Stimulated activated CD4-positive, alpha-beta T cell treated with anti-CD3 and anti-CD28 coated beads, Interleukin-15, amount 100 ng/mL, for 48 hours (primary cell): ENCODE measurements at places on chromosomes 3 and 15.

DNA sequence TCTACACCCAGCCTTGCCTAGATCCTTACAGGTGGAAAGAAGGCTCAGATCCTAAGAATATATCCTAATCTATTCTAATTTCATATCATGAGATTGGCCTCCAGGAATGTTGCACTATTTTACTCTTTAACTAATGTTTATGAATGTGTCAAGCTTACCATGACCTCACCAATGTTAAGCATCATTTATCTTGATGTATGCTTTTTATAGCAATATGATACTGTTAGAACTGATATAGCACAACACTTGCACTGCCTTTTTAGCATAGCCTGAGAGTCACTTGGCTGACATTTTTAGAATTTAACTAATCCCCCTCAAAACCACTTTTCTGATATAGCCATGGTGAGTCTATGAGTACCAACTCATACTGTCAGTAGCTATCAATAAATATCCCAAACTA is 191.5 kb upstream of the NR2F2 start:
- no peak for DNase-seq

DNA sequence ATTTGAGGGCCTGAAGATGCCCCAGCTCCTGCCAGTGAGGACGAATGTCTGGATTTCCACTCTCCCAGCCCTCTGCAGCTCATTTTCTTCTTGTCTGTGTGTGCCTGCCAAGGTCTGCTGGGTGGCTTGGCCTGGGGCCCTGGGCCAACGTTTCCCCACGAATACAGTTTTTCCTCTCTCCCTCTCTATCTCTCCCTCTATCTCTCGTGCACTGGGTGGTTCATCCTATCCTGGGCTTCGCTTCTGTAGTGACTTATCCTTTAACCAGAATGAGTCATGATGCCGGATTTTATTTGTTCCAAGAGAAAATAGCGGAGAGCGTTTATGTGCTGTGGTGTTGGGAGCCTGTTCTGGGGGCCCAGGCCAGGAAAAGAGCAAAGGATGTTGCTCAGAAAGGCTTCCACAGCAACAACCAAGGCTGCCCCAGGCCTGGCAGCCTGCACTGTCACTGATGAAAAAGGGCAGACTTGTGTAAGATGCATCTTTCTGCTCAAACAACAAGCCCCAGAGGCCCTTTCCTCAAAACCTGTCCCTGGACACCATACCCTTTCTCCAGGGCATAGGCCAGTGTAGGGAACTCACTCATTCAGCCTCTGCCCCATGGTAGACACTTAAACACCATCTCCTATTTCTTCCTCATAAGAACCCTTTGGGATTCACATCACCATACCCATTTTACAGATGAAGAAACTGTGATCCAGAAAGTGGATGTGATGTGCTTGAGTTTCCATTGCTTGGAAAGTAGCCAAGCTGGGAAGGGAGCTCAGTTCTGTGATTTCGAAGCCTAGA is 47.3 kb downstream of the ITGA11 start:
- DNase-seq: no peak

GRCh38 chr15:93035092-93035915 is 53.7 kb downstream of the RGMA start:
- no peak for DNase-seq

DNA sequence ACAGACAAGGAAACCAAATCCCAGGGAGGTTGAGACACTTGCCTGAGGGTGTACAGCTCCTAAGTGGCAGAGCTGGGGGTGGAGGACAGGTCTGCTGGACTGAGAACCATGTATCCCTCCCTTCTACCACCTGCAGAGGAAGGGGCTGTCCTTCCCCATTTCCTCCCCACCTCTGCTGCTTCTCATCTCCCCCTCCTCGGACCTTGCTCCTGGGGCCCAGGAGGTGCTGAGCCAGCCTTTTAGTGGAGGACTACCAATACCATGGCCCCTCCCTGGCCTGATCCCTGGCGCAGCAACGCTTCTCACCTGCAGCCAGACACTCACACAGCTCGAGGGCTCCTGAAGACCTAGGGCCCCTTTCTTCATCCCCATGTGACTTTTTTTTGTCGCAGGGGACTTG is 50.4 kb downstream of the IDH2 start:
- no peak for DNase-seq

- DNase-seq: no peak
Measured at GRCh38 chr15:27844018-27844666, 255.0 kb downstream of the OCA2 start.

GRCh38 chr3:30912301-30912700 is 17.8 kb upstream of the GADL1 start:
- DNase-seq: no peak
